ENCODE measurements at places on chromosomes 2 and 18. TPM values are rescaled to one million over a fixed set of nuclear protein-coding genes. Genes with fewer than 3 reads are reported as not detected.

SATB2 gene
- polyA plus RNA-seq: 2.0 TPM

STK11IP gene
- polyA plus RNA-seq: 26.5 TPM

DNA sequence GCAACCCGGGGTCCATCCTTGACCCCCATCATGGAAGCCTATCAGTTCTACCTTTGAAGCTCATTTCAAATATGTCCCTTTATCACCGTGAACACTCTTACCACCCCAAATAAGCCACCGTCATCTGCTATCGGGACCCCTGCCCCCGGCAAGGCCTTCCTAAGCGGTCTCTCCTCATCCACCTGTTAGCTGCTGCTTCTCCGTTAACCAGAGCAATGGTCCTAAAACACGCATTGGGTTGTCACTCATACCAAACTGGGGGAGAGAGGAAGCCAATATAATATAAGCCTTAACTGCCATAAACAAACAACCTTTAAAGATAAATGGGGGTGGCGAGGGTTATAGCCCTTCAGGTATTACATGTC, 680 bp downstream of the ASNSD1 start:
- DNase-seq: no peak

DNA sequence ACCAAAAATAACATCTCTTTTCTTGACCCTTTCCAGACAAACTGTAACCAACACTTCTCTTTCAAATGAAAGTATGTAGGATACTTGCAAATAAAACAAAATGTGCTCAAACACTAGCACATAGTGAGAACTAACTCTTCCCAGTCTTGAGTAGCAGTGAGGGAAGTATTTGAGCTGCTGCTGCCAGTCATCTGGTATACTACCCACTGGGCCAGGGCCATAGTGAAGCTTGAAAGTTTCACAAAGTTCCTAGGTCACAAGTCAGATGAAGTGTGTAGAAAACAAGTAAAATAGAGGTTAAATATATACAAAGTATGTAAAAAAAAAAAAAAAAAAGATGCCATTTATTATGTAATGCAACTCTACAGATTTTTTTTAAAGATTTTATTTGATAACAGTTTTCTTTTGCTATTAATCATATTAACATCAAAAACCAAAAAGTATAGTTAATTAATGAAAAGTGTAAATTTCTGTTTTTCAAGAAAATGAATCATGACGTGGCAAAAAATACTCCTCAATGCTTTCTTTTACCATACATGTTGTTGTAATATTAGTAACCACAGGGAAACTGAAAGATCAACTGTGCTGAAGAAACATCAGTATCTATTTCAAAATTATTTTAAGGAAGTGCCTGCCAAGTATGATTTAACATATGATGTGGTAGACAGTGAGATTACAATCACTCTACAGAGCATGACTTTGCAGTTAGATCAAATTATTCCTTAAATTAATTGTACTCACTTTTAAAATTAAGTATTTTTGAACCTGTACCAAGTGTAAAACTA, 21.6 kb upstream of the TRIB2 start:
- no peak for DNase-seq

DNA sequence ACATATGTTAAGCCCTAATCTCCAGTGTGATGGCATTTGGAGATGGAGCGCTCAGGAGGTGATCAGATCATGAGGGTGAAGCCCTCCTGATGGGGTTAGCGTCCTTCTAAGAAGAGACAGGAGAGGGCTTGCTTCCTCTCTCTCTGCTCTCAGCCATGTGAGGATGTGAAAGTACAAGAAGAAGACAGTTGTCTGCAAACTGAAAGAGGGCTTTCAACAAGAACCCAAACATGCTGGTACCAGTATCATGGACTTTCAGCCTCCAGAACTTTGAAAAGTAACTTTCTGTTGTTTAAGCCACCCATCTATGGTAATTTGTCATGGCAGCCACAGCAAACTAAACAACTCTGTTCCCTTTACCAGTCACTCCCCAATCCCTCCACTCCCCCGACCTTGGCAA, 47.4 kb downstream of the CACNB4 start:
- no peak for DNase-seq

DNA sequence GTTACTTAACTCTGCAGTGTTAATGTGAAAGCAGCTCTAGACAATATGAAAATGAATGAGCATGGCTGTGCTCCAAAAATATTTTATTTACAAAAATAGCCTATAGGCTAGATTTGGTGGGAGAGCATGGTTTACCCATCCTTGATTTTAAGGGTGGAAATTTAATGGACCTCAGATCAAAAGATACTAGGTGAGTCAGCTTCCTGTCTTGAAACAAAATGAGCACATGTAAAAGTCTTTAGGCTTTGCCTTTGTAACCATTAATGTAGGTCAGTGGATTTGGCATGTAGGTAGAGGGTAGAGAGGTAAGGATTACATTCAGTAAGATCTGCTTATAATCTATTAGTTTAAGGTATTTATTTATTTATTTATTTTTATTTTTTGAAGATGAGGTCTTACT, 72.7 kb downstream of the GREB1L start:
- no peak for DNase-seq

Measured in muscle of back (tissue), 13 donors.